Cerebellar nuclear complex (tissue), 1 donor: ENCODE measurements at places on chromosomes 2 and 18.

GRCh38 chr2:10493634-10494281 is 45.6 kb upstream of the ODC1 start:
- DNase-seq = no peak

DNA sequence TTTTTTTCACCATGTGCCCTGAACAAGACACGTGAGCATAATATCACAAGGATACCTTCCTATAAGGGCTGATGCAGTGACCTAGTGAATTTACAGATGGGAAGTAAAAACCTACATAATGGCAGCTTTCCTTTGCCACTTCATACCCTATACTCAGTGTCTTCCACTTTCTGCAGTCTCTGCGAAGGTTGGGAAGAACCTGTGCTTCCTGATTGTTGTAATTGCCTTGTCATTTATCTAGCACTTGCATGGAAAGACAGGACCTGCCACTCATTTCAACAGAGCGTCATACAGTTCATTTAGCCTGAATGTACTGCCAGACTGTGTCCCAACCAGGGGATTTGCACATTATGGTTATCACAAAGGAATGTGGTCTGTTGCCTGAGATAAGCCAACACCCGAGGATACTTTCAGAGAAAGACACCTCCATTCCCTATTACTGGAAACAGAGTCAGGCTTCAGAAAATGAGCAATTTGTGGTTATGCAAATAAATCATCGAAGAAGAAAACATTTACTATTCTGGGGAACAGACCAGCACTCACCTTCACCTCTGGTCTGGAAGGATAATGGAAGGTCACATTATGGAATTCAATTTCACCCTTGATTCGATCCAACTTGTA is 55.0 kb downstream of the ABCB11 start:
- DNase-seq = no peak

- no peak for DNase-seq
These were observed 7.1 kb downstream of the PCBP1 start for GRCh38 chr2:70094171-70094977.

GRCh38 chr2:224196810-224197209 is 157.7 kb upstream of the SERPINE2 start:
- no peak for DNase-seq

DNA sequence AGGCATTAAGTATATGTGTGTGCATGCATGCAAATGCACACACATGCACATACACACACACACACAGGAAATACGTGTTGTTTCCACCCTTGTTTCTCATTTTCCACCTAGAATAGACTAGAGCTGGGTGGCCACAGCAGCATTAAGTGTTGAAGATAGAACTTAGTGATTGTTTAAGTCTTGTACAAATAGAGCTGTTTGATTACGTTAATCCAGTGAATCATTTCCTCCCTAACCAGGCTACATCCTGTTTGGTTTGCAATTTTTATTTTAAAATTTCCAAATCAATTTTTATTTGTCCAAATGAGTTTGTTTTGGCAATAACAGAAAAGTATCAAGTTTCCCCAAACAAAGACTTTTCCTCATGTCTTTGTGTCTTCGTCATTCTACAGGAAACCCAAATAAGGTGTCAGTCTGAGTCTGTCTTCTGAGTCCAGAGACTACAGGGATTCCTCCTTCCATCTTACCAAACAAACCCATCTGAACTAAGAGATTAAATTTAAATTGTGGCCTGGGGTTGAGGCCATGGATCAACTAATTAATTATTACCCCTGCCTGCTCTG is 74.6 kb upstream of the GALNT5 start:
- DNase-seq = no peak

DNA sequence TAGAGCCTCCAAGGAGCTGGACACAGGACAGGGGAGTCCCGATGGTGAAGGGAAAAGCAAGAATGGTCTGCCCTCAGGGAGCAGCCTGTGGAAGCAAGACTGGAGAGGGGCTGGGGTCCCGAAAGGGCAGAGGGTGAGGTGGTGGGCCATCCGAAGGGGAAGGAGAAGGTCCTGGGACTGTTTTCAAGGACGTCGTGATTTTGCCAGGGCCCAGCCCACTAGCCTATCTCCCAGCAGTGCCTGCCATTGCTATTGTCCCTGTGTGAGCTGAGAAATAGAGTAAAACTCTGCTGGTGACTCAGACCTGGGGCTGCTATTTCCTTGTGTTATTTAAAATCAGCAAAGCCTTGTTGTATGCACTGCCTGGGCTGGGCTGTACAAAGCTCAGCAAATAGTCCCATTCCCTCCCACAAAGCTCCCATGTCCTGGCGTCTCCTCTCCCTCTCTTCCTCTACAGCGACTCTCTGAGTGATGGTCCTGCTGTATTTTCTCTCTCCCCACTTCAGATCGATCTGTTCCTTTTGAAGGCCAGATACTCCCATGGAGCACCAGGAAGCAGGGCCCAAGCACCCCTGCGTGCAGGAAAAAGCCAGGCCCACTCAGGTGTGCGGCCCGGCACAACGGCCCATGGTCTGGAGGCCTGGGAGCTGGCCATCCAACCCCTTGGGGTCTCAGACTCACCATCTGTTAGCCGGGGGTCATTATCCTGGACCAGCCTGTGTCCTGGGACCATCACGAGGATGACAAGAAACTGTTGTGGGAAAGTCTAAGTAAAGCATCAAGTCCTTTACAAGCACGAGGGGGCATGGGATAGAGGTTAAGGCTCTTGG is 65.0 kb upstream of the OTOF start:
- no peak for DNase-seq

DNA sequence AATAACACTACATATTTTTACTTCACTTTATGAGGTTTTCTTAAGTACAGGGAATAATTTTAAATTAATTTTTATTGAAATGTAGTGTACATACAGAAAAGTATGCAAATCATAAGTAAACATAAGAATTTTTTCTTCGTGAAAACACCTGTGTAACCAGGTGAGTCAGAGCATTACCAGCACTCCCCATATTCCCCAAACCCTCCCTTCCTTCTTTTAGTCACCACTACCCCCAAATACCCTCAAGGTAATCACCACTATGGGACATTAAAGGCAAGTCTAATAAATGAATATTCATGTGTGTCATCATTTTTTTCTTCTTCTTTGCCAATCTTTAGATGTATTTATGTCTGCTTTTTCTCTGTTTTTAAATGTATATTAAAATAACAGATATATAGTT is 139.9 kb upstream of the LTBP1 start:
- no peak for DNase-seq

GRCh38 chr2:241730671-241731293 is 3.6 kb upstream of the D2HGDH start:
- no peak for DNase-seq

GRCh38 chr2:99776206-99776905 is 286.5 kb upstream of the REV1 start:
- DNase-seq = no peak

GRCh38 chr2:166057370-166058164 is 70.3 kb downstream of the SCN1A start:
- no peak for DNase-seq

DNA sequence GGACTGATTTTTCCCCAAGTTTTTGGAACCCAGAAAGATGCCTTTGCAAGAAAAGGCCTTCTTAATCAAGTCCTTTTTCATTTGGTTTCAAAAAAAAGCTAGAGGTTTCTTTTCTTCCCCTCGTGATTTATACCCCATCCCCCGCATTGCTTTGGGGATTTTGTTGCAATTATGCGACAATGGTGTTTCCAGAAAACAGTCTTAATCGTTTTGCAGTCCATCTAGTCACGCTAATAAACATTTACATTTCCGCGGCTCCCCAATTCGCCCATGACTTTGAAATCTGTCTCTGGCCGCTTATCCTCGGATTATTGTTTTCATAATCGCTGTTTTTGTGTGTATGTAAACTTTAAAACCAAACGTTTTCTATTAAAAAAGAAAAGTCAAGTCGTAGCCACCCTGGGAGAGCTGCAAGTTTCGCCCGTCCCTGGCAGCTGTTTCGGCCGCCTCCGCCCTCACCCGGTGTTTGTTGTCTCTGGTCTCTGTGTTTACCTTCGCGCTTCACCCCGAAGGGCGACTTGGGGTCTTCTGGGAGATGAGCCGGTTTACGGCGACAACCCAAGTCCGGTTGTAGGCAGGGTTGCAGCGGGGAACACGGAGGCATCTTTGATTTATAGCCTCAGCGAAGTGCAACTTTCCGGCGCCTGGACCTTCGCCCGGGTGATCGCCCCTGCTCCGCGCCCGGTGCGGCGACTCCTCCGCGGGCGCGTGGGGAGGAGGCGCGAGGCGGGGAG is 667 bp downstream of the SP9 start:
- no peak for DNase-seq

DNA sequence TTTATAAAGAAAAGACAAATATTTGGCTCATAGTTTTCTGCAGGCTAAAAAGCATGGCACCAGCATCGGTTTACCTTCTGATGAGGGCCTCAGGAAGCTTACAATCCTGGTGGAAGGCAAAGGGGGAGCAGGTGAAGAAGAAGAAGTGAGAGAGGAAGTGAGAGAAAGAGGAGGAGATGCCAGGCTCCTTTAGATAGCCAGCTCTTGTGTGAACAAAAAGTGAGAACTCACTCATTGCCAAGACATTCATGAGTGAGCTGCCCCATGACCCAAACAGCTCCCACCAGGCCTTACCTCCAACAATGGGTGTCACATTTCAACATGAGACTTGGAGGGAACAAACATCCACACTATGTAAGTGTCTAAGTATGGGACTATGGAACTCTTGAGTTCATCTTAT is 14.3 kb downstream of the CCDC150 start:
- DNase-seq = no peak

DNA sequence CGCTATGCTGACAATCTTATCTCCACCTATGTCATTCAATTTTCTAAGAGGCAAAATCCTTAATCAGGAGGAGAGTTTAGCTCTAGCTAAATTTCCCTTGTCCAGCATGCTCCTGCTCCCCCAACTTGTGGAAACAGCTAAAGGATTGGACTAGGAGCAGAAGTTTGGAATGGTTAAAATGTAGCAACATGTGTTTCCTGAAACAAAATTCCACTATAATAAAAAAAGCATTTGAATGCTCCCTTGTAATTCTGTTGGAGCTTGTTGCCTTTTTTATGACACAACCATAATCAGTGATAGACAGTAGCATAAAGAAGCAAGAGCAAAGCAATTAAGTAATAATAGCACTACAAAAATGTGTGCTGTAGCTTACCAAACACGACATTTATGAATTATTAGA is 6.9 kb downstream of the ACTR3 start:
- no peak for DNase-seq

GRCh38 chr2:60979231-60979630 is 38.3 kb upstream of the PEX13 start:
- no peak for DNase-seq

DNA sequence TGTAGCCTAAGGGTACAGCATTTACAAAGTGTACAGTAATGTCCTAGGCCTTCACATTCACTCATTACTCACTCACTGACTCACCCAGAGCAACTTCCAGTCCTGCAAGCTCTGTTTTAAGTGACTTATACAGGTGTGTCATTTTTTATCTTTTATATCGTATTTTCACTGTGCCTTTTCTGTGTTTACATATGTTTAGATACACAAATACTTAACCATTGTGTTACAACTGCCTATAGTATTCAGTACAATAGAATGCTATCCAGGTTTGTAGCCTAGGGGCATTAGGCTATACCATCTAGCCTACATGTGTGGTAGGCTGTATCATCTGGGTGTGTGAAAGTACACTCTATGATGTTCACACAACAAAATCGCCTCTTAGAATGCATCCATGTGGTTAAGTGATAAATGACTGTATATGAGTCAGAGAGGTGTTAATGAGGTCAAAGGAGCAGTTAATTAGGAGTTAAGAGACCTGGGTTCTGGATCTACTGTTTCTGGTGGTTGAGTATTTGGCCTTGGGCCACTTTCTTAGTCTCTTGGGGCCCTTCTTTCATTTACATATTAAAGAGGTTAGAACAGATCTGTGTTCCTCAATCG is 149.1 kb downstream of the GREB1L start:
- no peak for DNase-seq

GRCh38 chr18:62566199-62566598 is 43.4 kb downstream of the ZCCHC2 start:
- no peak for DNase-seq

DNA sequence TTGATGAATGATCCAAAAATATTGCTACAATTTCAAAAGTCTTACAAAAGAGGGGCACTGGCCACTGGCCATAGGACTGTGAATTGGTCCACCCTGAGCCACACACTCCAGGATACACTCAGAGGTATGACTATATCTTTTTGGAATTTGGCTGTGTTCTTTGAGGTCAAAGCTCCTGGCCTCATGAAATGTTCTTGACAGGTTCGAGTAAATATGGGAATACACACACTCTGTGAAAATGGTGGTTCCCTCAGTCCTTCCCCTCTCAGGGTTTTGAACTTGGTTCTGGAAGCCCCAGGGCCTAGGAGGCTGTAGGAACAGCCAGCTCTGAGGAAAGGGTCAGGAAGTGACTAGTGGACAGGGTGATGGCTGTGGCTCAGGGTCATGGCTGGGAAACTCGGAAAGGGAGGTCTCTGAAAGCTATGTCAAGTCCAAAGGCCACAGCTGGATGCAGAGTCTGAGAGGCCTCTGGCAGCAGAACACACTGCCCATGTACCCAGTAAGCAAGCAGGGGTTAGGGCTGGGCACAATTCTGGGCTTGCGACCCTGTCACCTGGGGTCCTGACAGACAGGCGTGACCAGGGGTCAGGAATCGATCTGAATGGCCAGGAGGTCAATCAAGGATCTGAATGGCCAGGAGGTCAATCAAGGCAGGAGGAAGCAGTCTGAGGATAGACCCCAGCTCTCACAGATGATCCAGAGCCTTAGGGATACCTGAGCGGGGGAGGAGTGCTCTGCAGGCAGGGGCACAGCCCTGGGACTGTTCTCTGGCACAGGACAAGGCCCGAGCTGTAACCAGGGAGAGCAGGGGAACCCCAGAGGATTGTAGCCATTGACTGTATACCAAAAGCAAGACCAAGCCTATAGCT is 223.4 kb upstream of the SMAD2 start:
- no peak for DNase-seq

DNA sequence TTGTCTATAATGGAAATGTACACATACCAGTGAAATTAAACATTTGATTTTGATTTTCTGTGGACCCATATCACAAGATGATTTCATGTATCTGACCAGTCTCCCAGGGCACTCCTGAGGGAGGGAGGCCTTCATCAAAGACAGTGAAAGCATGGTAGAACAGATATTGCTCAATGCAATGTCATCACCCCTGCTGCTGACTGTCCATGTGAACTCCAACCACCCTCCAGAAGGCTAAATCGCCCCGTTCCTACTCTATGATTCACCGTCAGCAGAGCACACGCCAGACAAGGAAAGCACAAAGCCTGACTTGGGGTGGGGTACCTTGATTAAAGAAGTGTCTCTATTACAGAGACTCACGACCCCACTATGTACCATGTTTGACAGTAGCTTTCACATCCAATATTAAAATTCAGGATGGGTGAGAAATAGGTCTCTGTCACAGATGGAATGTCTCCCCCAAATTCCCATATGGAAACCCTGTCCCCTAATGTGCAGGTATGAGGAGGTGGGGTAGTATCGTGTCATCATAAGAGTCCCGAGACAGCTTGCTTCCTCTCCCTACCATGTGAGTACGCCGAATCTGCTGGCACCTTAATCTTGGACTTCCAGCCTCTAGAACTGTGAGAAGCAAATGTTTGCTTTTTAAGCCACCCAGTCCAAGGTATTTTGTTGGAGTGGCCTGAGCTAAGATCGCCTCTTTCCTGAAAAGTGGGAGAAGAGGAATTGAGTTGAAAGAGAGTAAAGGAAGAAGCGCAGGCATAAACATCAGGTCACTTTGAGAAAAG is 42.4 kb downstream of the CYB5A start:
- no peak for DNase-seq
